Stomach (tissue), 19 donors: ENCODE measurements at places on chromosomes 2 and 18. TPM values are rescaled to one million over a fixed set of nuclear protein-coding genes. Genes with fewer than 3 reads are reported as not detected.
A peak's percentile ranks its signal among the peaks of the same experiment; 100 is the strongest.

GRCh38 chr2:2932189-2932588 lies 445.4 kb downstream of the EIPR1 start:
- DNase-seq = no peak

GRCh38 chr2:113812204-113812603 lies 55.8 kb upstream of the SLC35F5 start:
- DNase-seq = no peak

GRCh38 chr2:178526256-178526655 lies 46.0 kb downstream of the PLEKHA3 start:
- DNase-seq = no peak

The ITPRID2 gene
- total RNA-seq = 146 TPM

The LRRTM4 gene
- total RNA-seq = not detected

DNA sequence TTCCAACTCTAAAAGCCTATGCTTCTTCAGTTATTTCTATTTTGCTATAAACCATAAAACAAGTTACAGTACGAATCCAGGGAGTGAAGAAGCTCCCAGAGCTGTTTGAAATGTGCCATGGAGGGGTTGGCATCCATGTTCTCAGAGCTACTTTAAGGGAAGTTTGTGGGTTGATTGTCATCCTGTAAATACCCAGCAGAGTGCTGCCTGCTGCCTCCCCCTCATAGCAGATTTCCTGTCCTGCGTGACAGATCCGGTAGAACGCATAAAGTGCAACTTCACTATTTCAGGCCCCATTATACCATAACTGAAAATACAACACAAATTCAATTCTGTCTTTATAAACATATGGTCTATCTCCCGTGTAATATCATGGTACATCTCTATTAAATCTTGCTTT lies 114.4 kb downstream of the CTNNA2 start:
- no peak for DNase-seq

GRCh38 chr18:31553800-31554199 lies 37.9 kb upstream of the TTR start:
- DNase-seq = no peak

DNA sequence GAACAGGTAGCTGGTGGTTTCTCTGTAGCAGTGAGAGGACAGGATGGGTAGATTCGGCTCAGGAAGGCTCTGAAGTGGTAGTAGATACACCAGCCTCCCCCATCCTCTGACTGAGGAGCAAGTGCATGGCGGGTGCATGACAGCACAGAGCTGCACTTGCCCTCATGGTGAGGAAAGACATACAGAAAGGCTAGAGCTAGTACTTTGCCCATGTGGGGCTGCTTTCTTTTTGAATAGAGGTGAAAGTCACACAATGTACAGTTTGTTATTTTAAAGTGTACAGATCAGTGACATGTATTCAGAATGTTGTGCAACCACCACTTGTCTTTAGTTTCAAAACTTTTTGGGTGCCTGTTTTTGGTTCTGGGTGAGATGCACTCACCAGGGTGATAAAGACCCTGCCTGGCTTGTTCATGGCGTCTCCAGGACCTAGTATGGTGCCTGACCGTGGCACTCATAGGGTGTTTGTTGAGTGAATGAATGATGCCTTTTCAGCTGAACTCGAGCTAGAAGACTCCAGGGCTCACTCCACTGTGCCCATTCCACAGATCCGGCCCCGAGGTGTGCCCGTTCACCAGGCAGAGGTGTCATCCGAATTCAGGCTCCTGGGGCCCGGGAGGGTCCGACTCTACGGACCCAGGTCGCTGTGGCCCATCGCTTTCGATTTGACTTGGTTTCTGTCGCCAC lies 421 bp upstream of the VAMP5 start:
- no peak for DNase-seq

The STAT4 gene
- total RNA-seq = 6.6 TPM

The RGPD8 gene
- 29.9 TPM for total RNA-seq

DNA sequence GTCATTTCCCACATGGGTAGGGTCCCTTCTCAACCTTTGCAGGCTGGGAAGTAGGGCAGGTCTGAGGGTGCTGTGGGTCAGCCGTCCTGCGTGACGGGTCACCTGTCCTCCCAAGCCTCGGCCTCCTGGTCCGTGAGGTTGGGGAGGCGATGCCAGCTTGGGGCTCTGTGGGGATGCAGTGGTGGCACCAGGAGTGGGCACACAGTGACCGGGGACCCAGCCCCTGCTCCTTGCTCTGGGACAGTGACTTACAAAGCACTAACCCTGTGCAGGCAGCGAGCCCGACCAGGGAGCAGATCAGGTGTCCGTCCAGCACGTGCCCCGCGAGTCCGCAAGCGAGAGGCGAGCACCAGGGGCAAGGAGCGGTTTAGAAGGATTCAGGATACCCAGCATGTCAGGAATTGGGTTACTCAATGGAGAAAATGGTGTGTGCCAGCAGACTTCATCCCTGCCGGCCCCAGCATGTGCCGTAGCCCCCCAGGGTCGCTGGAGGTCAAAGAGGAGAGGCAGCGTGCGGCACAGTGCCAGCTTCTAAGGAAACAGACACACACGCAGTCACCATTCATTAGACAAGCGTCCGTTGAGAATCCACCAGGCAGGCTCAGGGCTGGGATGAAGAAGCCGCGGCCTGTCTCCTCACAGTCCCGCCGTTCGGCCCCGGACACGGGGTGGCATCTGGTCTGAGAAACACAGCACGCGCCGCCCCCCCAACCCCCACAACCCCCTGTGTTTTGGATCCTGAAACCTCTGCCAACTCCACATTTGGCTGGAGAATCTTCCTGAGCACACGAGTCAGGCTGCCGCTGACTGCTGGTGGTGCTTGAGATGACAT lies 11.7 kb downstream of the COLEC11 start:
- DNase-seq = peak; percentile 41

The HSPD1 gene
- total RNA-seq = 98.2 TPM

- DNase-seq = no peak
Measured at GRCh38 chr18:37452015-37452414, 113.6 kb downstream of the CELF4 start.

GRCh38 chr18:9690418-9691188 lies 17.5 kb upstream of the RAB31 start:
- no peak for DNase-seq

DNA sequence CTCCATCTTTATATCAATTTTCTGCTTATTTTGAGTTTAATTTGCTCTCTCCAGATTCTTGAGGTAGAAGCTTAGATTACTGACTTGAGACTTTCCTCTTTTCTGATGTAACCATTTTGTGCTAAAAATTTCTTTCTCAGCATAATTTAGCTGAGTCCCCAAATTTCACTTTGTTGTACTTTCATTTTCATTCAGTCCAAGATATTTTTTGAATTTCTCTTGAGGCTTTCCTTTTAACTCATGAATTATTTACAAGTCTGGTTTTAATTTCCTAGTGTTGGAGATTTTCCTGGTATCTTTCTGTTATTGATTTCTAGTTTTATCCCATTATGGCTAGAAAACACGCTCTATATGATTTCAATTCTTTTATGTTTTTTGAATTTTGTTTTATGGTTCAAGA lies 144.7 kb upstream of the PGAP1 start:
- DNase-seq = no peak
